ENCODE measurements at places on chromosomes 2 and 18. TPM values are rescaled to one million over a fixed set of nuclear protein-coding genes. Genes with fewer than 3 reads are reported as not detected.

- no peak for DNase-seq
Observed at GRCh38 chr18:72174972-72175649, 369.0 kb downstream of the CBLN2 start.

DNA sequence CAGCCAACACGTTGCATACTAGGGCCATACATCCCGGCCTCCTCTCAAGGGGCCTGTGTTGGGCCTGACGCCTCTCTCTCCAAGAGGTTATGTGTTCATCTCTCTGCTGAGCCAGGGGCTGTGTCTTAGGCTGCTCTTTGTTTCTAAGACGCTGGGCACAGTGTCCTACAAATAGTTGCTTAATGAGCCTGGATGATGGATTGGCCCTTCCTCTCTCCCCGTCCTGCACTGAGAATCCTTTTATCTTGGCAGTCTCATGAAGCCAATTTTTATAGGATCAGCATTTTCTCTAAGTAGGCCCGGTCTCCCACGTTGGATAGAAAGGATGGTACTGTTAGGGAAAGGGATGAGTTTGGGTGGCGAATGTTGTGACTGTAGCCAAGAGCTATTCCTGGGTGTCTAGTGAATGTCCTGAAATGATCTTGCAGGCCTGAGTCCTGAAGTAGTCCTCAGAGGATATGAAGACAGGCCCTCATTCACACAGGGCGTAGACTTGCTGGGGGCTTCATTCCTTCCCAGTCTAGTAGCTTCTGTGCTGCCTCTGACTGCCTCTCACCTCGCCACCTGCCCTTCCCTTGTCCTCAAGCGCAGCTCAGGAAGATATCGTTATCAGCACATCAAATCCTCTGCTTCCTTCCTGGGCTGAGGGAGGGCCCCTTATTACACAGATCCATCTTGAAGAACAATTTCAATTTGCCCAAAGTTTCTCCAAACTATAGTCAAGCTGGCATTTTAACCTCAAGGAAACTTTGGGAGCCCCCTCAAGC lies 8.8 kb downstream of the LBH start:
- DNase-seq = no peak

- DNase-seq = peak; percentile 24
Observed at GRCh38 chr18:12306752-12307700, 1.0 kb upstream of the TUBB6 start.

- peak; percentile 25 for DNase-seq
Observed at GRCh38 chr2:189210250-189211087, 30.9 kb upstream of the COL5A2 start.

Gene LRRC30
- total RNA-seq = not detected

DNA sequence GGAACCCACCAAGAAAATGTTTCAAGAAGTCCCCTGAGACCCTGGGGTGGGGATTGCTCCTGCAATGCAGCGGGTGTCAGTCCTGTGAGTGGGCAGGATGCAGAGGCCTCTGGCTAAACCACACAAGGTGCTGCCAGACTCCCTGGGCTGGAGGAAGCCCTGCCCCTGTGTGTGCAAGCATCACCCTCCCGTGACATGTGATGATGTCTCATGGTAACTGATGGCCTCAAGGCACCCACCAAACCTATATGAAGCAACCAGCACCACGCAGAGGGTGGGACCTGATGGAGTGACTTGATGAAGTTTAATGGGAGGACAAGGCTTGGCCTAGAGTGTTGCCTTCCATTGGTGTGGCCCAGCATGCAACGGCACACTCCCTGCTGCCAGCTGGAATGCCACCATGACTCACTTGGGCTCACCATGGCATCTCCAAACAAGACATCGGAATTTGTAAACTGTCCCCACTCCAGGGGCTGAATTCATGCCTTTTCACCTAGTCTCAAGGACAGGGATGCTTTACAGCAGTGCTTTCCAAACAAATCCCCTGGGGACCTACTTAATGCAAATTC lies 8.7 kb upstream of the SLC14A1 start:
- no peak for DNase-seq

- no peak for DNase-seq
Observed at GRCh38 chr18:56433919-56434318, 204.5 kb downstream of the TXNL1 start.

Gene MOCOS
- 0.11 TPM for total RNA-seq

Gene FAP
- total RNA-seq = not detected

DNA sequence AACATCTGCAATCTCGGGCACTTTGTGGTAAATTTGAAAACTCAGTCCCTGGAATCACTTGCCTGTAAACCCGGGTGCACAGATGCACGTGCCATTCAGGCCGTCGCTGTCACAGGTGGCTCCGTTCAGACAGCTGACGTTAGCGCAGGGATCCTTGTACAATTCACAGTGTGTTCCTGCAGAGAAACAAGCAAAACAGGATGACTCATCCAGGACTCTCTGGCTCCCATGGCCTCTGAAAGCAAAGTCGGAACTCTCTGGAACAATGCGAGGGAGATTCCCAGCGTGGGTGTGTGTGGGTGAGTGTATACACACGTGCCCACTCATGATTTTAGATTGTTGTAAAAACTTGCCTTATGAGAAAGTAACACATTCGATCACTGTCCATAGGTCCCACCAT lies 136.1 kb upstream of the PID1 start:
- no peak for DNase-seq

DNA sequence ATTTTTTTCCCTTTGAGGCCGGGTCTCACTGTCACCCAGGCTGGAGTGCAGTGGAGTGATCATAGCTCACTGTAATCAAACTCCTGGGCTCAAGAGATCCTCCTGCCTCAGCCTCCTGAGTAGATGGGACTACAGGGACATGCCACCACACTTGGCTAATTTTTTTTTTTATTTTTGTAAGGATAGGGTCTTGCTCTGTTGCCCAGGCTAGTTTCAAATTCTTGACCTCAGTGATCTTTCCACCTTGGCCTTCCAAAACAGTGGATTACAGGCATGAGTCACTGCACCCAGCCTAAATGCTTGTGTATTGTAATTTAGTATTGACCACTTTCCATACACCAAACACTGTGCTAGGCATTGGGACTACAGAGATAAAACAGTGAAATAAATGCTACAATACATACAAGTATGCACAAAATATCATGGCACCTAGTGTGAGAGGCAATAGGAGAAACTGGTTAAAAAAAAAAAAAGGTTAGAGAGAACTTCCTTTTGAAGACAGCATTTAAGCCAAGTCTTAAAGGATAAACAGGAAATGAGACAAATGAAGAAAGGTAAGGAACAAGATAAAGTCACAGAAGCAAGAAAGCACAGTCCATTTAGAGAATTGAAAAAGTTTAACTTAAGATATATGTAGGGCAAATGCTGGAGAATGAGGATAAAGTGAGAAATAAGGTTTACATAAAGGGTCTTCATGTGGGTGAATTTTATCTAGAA lies 113.4 kb downstream of the GORASP2 start:
- no peak for DNase-seq

Gene CNOT9
- 100 TPM for total RNA-seq

GRCh38 chr2:224109751-224110150 lies 70.7 kb upstream of the SERPINE2 start:
- no peak for DNase-seq

DNA sequence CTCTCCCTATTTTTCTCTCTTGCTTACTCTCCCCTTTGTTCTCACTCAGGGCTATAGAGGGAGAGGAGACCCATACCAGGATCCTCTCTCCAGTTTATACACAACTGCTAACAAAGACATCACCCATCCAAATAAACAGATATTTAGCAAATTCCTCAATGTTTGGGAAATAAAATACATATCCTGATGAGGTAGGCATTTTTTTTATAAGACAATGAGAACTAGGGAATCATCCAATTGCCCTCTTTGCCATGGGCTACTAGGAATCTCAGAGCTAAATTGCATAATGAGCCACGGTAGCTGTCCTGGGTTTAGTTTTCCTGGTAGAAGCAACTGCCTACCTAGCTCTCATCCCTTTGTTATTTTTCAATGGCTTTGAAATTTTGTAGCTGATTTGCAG lies 27.1 kb downstream of the CAPN14 start:
- DNase-seq = no peak

DNA sequence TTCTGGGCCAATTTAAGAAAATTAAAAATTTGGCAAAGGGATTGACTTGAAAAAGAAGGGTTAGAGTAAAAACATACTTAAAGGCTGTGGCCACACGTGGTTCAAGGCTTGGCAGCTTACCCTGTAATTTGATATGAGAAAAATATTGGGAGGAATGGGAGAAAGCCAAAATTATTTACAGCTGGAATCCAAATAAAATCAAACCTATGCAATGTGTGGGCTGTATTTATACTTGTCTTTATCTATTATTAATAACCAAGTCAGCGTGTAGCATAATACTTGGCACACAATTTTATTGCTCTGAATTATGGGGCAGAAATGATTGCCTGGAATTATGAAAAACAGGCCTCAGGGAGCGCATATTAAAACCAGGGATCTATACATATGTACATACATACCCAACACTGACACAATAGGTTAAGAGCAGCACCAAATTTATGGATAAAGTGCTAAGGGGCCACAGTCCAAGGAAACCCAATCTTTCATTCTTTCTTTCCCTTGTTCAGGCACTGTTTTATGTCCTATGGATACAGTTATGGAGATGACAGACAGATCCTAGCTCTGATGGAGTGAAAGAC lies 35.6 kb downstream of the FAM124B start:
- DNase-seq = no peak

- no peak for DNase-seq
Observed at GRCh38 chr2:20513946-20514345, 67.1 kb downstream of the RHOB start.

- no peak for DNase-seq
Observed at GRCh38 chr2:172588931-172589330, 33.0 kb downstream of the PDK1 start.

Gene FIGN
- total RNA-seq = not detected

DNA sequence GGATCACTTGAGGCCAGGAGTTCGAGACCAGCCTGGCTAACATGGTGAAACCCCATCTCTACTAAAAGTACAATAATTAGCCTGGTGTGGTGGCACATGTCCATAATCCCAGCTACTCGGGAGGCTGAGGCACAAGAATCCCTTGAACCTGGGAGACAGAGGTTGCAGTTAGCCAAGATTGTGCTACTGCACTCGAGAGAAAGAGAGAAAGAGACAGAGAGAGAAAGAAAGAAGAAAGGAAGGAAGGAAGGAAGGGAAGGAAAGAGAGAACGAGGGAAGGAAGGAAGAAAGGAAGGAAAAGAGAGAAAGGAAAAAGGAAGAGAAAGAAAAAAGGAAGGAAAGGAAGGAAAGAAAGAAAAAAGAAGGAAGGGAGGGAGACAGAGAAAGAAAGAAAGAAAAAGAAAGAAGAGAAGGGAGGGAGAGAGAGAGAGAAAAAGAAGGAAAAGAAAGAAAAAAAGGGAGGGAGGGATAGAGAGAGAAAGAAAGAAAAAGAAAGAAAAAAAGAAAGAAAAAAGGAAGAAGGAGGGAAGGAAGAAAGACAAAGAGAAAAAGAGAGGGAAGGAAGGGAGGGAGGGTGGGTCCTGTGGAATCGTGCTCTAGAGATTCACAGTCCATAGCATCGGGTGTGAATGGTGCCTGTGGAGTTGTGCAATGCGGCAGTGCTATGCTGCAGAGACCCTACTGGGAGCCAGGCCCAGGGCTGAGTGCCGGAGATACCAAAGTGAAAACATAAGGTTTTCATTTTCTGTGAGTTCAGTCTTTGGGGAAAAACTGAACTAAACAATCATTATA lies 4.6 kb upstream of the SDC1 start:
- no peak for DNase-seq

- no peak for DNase-seq
Observed at GRCh38 chr2:155730804-155731203, 601.7 kb downstream of the NR4A2 start.

Gene CCDC74A
- total RNA-seq = 3.0 TPM

DNA sequence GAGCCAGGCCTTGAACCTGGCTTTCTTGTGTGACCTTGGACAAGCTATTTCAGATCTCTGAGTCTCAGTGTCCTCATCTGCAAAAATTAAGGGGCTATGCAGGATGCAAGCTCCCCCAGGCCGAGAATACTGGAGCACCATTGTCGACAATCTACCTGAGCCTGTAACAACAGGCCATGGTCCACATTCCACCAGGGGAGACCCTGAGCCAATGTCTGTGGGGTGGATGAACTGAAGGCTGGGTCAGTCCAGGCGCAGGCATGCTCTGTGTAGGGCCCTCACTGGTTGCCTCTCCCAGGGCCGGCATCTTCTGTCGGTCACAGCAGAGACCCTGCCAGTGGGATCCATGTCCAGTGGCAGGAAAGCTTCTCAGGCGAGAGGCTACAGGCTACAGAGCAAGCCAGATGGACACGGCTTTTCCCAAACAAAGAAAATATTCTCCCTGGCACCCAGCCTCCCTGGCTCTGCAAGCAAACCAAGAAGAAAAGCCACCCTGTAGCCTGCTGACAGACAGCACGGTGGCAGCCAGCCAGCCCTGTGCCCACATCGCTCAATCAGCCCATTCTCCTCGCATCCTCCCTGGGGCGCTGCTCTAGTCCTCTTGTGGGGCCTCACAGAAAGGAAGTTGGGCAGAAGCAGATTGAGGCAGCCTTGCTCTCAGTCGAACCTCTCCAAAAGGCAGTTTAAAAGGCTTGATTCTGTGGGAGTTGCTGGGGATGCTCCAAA lies 48.7 kb upstream of the FZD7 start:
- DNase-seq = peak; percentile 41

DNA sequence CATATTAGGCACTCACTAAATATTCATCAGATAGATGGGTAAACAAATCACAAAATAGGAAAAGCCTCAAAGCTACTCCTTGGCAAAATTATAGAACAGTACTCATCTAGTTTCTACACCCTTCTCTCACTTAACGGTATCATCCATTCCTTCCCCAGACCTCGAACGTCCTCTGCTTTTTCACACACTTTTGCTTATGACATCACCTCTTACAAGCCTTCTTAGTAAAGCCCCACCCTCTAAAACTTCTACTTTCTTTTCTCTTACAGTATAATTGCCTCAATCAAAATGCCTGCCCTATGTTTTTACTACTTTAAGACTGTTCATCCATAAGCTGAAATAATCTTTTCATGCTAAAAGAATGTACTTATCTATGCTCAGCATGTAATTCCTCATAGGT lies 8.1 kb downstream of the CHN1 start:
- DNase-seq = no peak
